ENCODE measurements at places on chromosomes 12 and 14.

- DNase-seq = no peak
Observed at GRCh38 chr14:75885829-75886228, 96.0 kb downstream of the TGFB3 start.

DNA sequence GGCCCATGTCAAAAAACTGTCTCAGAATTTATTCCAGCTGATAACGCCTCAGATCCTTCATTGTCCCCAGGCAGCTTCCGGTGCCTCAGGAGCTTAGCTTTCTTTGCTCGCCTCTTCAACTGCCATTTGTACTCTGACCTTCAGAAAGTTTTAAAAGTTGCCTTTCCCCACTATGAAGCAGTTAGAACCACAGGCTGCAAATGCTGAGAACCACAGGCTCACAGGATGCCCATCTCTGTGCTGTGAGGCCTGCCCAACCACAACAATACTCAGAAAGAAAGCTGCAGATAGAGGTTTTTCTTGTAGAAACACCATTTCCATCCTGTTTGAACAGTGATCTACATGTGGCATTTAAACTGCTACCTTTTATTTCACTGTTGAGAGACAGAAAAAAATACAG lies 131.1 kb downstream of the PRKCH start:
- DNase-seq = no peak

GRCh38 chr12:48788854-48789775 lies at the start of gene ADCY6:
ADCY6 (minus strand) TSS chr12:48789089; CDS start chr12:48783434, 5,655 bp downstream.
- DNase-seq = peak; percentile 37

- DNase-seq = no peak
Observed at GRCh38 chr12:57779736-57780135, 2.9 kb upstream of the TSFM start.

GRCh38 chr12:111556676-111557075 lies 42.4 kb downstream of the ATXN2 start:
- DNase-seq = no peak

- no peak for DNase-seq
Observed at GRCh38 chr14:72636094-72636493, 257.8 kb downstream of the DPF3 start.

DNA sequence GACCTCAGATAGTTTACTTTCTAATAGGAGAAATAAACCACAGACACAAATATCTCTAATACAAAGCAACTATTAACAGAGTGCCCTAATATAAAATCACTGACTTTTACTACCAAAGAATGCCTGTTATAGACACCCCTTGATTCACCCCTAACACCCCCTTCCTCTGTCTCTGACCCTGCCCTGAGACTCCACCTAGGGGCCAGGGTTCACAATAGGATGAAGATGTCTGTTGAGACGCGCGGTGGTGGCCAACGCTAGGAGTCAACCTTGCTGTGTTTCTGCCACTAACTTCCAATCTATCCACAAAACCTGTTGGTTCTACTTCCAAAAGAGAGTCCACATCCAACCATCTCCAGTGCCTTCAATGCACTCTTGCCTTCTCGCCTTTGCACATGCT lies 10.9 kb upstream of the TC2N start:
- no peak for DNase-seq

- no peak for DNase-seq
Observed at GRCh38 chr12:107472308-107472707, 213.3 kb upstream of the PWP1 start.

DNA sequence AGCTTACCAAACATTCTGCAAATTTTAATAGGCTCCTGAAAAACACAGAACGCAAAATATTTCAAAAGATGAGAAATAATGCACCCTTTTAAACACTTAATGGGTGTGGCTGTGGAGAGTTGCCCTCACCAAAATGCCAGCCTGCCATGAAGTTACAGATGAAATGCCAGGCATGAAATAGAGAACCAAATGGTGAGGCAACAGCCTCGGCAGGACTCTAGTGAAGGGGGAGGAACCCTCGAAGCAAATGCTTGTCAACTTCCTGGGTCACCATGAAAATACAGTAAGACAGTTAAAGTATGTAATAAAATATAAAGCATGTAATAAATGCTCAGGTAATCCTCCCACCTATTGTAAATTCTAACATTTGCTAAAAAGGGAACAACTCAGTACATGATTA lies 24.1 kb downstream of the DUSP16 start:
- peak; percentile 21 for DNase-seq

DNA sequence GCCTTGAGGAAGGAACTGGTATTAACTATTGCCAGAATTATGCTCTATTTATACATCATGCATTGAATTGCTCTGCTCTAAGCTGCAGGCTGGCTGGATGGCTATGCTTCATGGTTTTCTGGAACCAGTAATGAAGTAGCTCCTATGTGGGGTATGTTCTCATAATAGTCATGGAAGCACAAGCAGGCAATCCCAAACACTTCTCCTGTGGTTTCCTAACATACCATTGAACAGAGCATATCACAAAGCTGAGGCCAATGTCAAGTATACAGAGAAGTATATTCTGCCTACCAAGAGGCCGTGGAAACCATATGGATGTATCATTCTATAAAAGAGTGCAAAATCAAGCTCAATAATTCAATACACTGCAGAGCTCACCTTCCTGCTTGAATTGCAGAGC lies 1752.4 kb upstream of the FLRT2 start:
- DNase-seq = no peak

- no peak for DNase-seq
Observed at GRCh38 chr14:64971491-64971942, 619 bp downstream of the RAB15 start.

GRCh38 chr12:26534071-26534470 lies 298.9 kb downstream of the ITPR2 start:
- DNase-seq = no peak

- peak; percentile 12 for DNase-seq
Observed at GRCh38 chr14:92421751-92422150, 91.8 kb upstream of the RIN3 start.

DNA sequence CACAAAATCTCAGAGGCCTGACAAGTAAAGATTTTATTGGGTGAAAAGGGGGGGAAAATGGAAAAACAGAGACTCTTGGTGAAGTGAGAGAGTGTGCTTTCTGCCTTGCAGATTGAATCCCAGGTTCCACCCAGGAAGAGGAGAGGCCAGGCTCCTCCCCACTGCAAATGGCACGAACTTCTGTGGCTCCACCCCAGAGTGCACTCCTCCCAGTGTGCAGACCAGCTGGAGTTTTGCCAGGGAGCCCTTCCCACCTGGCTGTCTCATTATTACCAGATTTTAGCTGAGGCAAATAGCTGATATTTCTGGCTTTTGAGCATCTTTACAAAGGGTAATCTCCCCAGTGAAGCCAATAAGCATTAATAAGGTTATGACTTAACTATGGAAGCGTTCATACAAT lies 51.9 kb downstream of the TESPA1 start:
- DNase-seq = peak; percentile 61

- DNase-seq = no peak
Observed at GRCh38 chr12:99111600-99111999, 466.5 kb downstream of the APAF1 start.

GRCh38 chr12:212715-213526 lies 1.0 kb downstream of the SLC6A12 start:
- no peak for DNase-seq

DNA sequence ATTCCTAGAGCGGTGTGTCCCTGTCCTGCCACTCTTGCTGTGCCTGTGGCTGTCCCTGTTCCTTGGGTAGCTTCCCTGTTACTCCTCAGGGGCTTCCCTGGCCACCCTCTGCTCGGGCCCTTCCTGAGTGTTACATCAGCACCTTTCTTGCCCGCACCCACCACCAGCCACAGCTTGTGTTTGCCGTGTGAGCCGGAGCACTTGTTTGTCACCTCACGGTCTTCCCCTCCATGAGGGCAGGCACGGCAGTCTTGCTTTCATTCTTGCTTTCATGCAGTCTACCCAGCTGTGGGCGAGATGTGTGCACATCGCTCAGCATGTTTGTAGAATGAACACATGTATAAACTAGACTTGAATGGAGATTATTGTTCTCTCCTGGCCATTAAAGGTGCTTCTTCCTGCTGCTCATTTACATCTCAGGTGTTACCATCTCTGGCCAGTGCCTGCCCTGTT lies 42.0 kb downstream of the TRAF3 start:
- DNase-seq = no peak

- DNase-seq = peak; percentile 49
Observed at GRCh38 chr14:21267431-21267845, 1.8 kb downstream of the HNRNPC start.

DNA sequence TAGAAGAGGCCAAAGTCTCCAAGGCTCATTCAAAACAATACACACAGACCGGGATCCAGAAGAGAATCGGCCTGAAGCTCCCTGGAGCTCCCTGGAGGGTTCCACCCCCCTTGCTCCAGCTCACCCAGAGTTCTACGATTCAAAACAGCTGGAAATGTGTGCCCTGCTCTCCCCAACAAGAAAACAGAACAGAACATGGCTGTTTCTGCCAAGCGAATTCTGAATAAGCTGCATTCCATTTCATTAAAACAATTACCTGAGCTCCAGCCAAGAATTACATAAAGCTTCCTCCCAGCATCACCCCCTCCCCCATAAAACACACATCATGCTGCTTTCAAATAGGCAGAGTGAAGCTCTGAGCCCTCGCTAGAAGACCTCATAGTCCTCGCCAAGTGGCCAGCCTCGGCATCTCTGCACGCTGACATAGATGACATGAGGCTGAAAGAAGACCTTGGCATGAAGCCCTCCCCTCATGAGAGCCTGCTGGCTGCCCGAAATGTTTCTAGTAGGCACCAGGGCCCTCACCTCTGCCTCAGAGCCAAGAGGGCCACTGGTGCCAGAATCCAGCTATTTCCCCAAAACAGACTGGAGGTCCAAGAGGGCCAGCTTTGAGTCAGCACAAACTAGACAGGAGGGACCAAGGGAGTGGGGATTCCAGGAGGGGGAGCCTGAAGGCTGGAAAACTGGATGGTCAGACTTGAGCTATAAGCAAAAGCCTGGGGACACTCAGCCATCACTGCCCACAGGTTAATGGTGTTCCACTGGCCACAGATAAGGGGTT lies 8.3 kb downstream of the PXN start:
- no peak for DNase-seq

GRCh38 chr14:55354500-55354899 lies 57.1 kb downstream of the ATG14 start:
- peak; percentile 86 for DNase-seq

GRCh38 chr12:116714175-116714574 lies 23.7 kb downstream of the SPRING1 start:
- no peak for DNase-seq

GRCh38 chr14:24298892-24299254 lies 707 bp downstream of the DHRS1 start:
- peak; percentile 38 for DNase-seq

DNA sequence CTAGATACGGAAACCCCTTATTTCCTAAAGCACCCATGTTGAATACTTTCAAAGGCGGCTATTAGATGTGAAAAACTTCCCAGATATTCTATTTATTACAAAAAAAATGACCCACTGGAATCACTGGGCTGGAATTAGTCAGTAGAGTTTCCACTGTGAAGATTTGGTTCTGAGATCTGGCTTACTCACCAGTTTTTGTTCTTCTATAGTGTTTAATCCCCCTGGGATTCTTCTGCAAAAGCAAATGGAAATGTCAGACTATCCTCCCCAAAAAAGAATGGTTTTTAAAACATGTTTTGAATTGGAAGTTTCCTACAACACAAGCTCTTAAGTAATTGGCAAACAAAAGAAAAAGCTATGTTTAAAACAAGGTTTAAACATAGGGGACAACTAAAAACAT lies 166.4 kb downstream of the STXBP6 start:
- DNase-seq = no peak
